ENCODE measurements at places on chromosomes 5 and 9.
A peak's percentile ranks its signal among the peaks of the same experiment; 100 is the strongest.

DNA sequence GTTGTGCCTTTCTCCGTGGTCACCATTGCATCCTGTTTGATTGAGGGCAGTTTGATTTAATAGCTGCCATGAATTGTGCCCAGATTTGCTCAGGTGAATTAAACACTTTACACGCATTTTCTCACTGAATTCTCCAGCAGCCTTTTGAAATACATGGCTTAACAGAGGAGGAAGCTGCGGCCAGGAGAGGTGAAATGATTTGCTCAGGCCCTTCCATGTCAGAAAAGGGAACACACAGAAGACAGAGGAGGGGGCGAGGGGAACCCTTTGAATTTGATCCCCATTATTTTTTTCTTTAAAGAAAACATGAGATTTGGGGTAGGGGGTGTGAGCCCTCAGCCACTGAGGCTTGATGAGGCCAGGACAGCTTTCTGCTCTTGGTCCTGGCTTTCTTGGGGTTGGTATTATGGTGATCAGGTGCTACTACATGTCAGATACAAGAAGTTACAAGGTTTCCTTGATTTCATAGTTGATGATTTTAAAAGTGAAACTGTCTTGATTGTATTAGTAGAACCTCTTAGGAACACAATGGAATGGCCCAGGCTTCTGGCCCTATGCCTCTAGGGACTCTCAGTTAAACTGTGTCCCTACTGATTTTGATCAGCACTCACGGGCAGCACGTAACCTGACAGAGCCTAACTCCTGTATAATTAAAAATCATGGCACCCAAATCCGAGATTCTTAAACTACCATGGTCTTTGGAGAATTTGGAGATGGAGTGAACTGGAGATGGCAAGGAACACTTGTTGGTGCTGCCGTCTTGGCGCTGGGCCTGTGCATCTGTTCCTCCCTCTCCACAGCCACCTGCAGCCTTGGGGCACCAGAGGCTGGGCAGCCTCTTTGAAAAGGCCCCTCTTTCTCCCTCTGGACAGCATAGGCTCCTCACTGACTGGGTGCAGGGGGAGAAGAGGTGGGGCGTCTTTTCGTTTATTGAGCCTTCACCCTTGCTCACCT is 107.9 kb downstream of the TRIO start:
- no peak for DNase-seq

GRCh38 chr9:3708751-3709150 is 182.9 kb upstream of the RFX3 start:
- DNase-seq = no peak

DNA sequence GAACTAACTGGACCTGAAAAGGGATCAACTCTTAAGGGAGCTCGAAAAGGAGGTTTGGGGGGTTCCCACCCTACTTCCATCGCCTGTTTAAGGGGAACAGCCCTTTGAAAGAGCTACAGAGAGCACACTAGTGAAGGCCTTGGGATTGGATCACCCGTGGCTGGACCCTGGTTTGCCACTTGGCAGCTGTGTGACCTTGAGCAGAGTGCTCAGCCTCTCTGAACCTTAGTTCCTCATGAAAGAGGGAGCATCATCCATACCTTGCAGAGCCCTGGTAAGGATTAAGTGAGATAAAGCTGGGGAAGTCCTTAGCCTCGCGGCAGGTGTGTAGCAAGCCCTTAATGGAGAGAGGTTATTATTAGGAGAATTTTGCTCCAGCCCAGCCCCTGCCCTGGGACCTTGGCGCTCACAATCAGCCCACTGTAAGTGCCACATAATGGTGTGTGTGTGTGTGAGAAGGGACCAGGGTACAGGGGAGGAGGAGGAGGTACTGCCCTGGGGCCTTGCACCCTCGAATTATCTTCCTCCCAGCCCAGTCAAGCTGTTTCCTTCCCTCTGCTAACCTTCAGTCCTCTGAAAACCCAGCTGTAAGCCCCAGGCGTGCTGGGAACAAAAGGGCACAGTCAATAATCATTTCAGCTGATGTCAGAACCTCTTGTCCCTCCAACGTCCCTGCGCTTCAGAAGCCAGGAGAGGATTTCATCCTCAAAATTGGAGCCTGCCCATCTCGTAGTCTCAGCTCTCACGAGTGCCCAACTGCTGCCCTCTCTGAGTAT is 42.9 kb downstream of the FOXI1 start:
- no peak for DNase-seq

- no peak for DNase-seq
Observed at GRCh38 chr5:136349029-136349428, 16.3 kb downstream of the TRPC7 start.

- no peak for DNase-seq
Observed at GRCh38 chr5:160460377-160461049, 38.9 kb downstream of the PTTG1 start.

DNA sequence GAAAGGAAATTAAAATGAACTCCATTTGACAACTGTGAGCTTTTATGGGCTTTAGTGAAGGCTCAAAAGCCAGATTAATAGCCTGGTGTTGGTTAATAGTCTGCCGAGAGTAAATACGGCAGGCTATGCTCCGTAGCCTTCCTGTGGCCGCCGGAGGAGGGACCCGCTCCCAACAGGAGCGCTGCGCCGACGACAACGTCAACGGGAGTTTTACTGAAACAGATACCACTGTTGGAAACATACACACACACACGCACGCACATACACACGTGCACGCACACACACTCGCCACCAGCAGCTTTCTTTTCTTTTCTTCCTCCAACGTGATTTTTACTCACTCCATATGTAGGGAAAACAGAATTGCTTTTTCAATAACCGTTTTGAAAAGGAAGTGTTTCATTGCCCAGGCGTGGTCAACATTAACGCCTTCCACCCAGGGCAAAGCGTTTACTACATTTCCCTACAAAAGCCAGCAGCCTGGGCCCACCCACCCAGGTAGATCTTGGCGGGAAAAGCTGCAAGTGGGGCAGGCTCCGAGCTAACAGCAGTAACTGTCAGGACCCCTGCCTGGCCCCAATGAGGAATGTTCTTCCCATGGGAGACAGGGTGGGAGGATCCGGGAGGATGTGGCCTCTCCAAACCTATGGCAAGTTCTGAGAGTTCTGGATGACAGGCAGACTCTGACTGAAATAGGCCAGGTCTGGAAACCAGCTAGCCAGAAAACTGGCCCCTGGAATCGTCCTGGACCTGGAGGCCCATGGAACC is 72.3 kb downstream of the PAX5 start:
- DNase-seq = no peak

DNA sequence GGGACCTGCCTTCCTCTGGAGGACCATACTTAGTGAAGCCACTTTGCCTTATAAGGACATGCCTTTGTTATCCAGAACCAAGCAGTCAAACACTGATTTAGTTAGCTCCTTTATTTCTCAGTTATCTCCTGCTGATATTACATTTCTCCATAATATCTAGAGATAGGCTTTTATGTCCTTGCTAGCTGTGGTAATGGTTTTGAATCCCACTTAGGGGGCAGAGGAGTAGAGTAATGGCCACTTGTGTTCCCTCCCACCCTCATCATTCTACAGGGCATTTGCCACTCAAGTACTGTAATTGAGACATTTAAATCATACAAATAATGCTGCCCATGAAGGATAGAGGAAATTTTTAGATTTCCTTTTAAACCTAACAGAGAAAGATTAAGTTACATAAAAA is 80.9 kb downstream of the DOCK8 start:
- no peak for DNase-seq

- peak; percentile 32 for DNase-seq
Observed at GRCh38 chr5:172223901-172224873, 30.2 kb downstream of the EFCAB9 start.

DNA sequence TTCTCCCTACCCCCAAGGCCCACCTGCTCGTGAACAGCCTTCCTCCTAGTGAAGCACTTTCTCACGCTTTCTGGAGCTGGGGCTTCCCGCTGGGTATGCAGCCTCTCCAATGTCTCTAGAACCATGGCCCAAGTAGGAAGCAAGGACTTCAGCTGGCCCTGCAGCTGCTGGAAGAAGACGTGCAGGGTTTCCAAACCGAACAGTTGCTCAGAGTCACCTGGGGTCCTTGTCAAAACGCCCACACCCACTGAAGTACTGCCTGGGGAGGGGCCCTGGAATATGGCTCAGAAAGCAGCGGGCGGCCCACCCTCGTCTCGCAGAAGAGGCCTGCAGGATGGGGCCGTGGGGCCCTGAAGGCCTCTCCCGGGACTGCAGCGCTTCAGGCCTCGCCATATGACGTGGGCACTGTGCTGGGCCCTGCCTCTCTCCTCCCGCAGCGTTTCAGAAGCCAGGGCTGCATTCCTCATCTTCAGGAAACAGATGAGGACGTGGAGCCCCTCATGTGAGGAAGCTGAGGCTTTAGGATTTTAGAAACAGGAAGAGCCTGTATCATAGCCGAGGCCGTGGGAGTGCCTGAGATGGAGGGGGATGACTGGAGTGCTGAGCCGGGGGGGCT is 116.0 kb upstream of the LMX1B start:
- no peak for DNase-seq

DNA sequence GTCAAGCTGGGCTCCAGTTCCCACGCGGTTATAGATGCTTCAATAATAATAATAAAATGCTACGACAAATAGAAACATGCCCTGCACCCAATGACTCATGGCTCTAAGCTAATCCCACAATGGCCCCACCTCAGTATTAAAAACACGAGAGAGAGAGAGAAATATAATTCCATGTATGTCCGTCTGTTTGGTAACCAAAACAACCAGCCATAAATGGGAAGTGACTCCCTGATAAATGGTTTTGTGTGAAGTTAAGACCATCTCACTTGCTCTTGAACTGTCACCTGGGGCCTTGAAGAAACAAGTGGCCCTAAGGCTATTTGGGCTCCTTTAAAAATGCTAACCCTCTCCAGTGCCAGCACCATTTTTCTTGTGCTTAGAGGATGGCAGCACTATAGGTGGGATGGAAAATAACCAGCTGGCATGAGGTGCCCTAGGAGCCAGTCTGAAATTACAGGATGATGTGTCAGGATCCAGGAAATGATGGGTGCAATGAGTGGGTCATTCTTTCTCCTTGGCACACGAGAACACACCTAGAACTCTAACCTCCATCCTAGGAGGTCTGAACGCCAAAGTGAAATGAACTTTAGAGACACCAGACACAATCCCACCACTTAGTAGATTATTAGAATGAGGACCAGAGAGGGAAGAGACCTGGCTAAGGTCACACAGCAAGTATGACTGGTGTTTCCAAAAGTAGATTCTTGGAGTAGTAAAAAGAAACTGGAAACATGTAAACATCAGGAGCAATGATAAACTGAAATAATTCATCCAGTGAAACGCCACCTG is 35.7 kb upstream of the ADRB2 start:
- no peak for DNase-seq

DNA sequence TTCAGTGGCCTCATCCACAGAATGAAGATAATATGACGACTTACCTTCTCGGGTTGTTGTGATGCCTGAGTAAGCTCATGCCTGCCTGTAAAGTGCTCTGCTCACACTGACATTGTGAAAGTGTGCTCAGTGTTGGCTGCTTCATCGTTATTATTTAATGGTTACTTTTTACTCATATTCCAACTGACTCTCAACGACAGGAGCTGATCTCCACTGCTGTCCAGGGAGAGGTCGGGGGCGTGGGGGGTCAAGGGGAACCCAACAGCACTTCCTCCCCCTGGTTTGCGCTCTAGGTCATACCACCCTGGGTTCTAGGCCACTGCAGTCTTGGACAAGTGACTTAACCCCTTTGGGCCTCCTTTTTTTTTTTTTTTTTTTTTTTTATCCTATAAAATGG is 52.9 kb upstream of the ANGPTL2 start:
- no peak for DNase-seq

GRCh38 chr5:12920527-12920926 is 1016.3 kb upstream of the CTNND2 start:
- DNase-seq = no peak

- no peak for DNase-seq
Observed at GRCh38 chr5:14432931-14433589, 148.5 kb upstream of the OTULINL start.

GRCh38 chr9:129383561-129384490 is 205.8 kb upstream of the IER5L start:
- DNase-seq = peak; percentile 21

DNA sequence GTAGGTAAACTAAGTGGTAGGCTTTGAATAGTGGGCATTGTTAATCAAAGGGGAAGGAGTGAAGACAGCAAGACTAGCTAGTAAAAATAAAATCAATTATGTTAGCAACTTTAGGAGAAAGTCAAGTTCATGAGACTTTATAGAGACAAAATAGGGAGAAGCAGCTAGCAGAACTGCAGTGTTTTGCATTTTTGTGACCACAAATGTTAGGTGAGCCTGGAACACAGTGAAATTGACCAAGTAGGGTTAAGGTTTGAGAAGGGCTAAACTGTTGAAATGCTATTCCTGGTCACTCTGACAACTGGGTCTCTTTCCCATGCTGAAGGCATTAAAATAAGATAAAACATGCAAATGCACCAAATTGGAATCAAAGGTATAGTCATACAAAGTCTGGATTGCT is 13.0 kb downstream of the SEC61B start:
- DNase-seq = no peak

DNA sequence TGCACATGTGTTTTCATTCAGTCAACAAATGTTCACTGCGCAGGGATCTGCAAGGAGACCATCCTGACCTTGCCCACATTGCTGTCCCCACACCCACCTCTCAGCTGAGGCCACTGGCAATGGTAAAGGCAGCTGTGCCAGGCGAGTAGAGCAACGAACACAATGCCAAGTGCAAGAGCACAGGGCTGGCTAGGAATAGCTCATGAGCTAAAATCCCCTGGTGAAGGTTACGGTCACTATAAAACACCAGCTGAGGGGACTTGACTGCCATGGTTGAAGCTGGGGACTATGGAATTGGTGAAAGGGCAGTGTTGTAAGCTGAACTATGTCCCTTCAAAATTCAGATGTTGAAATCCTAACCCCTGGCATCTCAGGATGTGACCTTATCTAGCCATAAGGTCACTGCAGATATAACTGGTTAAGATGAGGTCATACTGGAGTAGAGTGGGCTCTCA is 96.1 kb downstream of the OTULIN start:
- DNase-seq = no peak

- no peak for DNase-seq
Observed at GRCh38 chr5:16768184-16768583, 151.4 kb upstream of the RETREG1 start.

DNA sequence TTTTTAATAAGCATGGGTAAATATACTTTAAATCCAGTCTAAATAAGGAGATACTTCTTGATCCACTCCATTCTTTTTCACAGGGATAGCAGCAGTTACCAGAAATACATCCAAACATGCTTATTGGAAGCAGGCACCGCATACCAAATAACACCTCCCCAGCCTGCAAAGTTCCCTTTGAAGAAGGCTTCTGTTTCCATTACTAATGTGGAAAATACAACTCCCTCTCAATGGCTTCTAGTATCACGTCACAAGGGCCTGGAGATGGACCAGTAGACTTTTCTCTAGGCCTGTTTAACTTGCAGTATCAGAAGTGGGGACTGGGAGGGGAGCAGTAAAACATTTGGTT is 20.8 kb downstream of the TMEM245 start:
- no peak for DNase-seq

DNA sequence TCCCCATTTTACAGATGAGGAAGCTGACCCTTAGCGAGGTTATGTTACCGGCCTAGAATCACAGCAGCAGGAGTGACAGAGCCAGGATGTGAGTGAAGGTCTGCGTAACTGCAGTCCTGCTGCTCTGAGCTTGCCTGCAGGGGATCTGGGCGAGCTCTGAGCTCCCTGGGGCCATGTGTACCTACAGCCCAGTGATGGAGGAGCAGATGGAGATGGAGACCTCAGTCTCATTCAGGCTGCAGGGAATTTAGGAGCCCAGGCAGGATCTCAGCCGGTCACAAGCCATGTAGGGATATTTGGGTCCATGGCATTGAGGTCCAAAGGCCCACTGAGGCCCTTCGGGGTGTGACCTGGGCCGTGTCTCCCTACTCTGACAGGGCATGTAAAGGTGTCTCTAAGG is 170.6 kb downstream of the CACNA1B start:
- no peak for DNase-seq

GRCh38 chr5:40578501-40579451 is 100.9 kb upstream of the PTGER4 start:
- DNase-seq = peak; percentile 51
